ENCODE measurements at places on chromosomes 11 and 22. TPM values are rescaled to one million over a fixed set of nuclear protein-coding genes. Genes with fewer than 3 reads are reported as not detected.

DNA sequence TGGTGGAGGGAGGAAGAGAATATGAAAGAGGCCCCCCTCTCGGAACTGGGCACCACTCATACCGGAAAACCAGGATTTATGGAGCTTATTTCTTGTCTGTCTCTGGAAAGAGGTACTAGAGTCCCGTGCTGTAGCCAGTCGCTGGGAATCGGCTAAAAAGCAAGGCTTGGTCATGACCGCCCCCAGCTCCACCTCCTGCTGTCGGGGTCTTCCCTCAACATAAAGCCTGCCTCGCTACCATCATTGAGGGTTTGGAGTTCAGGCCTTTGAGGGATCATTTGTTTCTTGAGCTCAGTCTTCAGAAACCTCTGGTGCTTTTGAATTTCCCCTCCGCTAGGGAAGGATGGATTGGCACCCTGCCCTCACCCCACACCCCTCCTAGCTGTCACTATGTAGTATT lies 97.1 kb downstream of the TSPAN18 start:
- DNase-seq = no peak

GRCh38 chr11:27701355-27702105 lies 1.3 kb upstream of the BDNF start:
- DNase-seq = no peak

The CDCA5 gene
- polyA plus RNA-seq = 18.0 TPM

DNA sequence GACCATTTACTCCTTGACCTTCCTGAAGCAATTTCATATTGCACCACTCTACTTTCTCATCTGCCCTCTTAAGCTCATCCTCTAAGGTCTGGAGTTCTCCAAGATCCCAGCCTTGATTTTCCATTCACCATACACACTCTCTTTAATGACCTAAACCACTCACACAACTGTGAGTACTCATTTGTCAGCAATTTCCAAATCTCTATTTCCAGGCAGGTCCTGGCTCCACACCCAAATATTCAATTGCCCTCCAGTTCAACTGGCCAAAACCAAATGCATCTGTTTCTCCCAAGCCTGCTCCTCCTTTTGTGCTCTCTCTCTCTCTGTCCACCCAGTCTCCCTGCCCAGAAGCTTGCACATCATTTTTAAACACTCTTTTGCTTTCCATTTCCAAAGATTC lies 39.6 kb downstream of the NEU3 start:
- DNase-seq = no peak
